ENCODE measurements at places on chromosomes 7 and 10.

- DNase-seq: no peak
These were observed 132.0 kb downstream of the NEBL start for GRCh38 chr10:20765066-20765465.

GRCh38 chr10:43806831-43807640, 158.4 kb upstream of the ZNF32 start:
- no peak for DNase-seq

DNA sequence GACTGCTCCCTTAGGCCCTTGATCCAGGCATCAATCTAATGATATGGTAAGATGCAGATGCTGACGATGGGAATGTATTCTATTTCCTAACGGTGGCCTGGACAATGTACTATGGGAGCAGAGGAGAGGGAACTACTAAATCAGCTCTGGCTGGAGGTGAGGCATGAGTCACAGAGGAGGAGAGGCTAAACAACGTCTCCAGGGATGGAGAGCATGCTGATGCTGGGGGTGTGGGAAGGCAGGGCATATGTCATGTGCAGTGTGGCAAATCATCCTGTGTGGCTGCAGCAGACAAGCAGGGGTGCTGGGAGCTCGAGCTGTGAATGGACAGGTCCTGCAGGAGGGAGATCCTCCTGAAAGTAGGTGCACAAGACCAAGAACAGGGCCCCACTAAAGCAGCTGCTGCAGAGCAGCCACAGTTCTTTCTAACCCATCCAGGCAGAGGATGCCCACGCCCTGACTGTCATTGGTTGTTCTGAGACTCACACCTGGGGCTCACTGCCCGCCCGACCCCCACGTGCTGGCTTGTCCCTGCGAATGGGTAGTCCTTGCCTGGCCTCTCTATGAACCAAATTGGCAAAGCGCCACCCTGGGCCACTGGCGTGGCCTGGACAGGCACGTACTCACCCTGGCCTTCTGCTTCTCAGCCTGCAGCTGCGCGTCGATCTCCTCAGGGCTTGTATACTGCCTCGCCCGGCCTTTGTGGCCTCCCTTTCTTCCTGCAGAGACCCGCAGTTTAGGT, 4.0 kb downstream of the PDAP1 start:
- DNase-seq: no peak

GRCh38 chr10:61398366-61399129, 54.6 kb downstream of the TMEM26 start:
- DNase-seq: no peak

DNA sequence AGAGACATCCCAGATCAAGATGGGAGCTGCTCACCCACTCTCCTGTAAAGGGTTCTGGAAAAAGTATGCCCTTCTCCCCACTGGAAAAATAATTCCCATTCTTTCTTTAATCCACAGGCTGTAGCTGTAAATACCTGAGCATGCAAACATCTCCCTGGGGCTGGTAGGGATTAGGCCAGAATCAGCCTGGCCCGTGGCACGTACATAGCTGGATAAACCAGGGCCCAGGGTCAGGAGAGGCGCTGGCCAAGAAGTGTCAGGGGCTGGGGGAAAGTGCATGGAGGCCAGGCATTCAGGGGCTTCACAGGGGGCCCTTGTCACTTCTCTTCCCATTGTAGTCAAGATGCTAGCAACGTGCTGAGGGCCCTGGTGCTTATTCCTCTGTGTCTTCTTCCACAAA, 30.7 kb upstream of the AQP1 start:
- no peak for DNase-seq

- DNase-seq: no peak
These were observed 8.4 kb downstream of the RHEB start for GRCh38 chr7:151511270-151511669.

- no peak for DNase-seq
These were observed 69.5 kb downstream of the STK17A start for GRCh38 chr7:43652364-43652763.

GRCh38 chr10:68560943-68561864, 1.1 kb downstream of the TET1 start:
- no peak for DNase-seq

- DNase-seq: no peak
These were observed 59.0 kb downstream of the CCDC6 start for GRCh38 chr10:59847326-59847725.

- no peak for DNase-seq
These were observed 164.6 kb upstream of the KCTD7 start for GRCh38 chr7:66464059-66464458.

DNA sequence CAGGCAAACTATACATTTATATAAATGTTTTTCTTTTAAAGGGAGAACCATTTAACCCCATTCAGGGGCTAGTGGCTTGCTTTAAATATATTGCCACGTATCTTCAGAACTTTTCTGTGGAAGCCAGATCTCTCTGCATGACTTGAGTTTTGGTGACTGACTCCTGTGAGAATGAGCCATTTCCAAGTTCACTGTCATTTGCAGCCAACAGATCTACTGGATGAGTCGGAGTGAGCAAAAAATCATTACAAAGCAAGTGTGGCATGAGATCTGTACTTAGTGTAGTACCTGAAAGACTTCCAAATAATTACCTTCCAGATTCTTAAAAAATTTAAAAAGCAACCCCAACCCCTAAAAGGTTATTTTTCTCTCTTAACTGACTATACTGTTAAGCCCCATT, 45.6 kb downstream of the PDSS1 start:
- DNase-seq: no peak

DNA sequence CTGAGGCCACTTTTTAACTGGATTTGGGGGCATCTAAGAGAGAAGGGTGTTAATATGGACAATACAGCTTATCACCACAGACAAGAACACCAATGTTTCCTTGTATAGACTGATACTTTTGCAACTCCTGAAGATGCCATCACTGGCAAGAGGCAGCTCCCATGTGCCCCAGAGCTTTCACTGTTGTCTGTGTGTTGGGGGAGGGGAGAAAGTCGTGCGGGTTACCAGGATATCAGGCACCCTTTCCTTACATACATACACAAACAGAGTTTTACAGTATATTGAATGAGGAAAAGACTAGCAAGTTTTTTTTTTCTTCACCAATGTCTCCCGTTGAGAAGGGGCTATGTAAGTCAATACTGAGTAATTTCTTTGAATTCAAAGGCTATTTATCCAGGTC, 4.1 kb upstream of the DLX6 start:
- no peak for DNase-seq

GRCh38 chr10:119703903-119704508, 21.8 kb upstream of the INPP5F start:
- no peak for DNase-seq

- peak; percentile 72 for DNase-seq
These were observed 12.3 kb downstream of the KCNIP2 start for GRCh38 chr10:101831169-101831811.

- no peak for DNase-seq
These were observed 347 bp downstream of the LBX1 start for GRCh38 chr10:101228966-101229265.

- no peak for DNase-seq
These were observed 311.6 kb downstream of the CCDC3 start for GRCh38 chr10:12689893-12690292.

GRCh38 chr7:27173511-27173955, 587 bp downstream of the HOXA10 start:
- peak; percentile 76 for DNase-seq

DNA sequence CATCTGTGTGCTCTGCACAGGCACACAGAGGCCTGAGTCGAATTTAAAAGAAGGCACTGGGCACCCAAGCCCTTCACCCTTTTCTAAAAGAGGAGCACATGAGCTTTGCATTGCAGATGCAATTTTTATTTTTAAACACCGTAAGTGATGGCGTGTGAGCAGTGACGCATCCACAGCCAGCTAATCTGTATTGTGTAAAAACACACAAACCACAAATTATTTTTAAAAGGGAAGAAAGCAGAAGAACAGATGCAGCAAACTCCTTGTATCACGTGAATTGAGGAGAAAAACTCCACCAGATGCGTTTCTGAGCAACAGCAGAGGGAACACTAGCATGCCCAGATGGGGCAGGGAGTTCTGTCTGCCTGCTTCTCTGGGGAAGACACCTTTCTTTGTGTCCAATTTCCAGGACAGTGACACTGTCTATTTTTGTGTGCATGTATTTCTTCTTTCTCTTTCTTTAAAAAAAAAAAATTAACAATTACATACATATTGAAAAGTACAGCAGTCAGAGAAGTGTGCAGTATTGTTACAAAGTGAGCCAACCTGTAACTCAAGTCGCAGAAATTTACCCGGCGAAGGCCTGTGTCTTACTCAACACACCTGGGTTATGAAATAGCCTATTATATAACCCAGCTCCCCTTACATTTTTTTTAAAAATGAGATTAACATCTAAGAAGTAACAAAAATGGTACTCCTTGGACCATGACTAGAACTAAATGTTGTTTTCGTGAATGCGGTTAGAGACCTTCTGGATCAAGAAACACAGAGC, 39.2 kb downstream of the EEPD1 start:
- no peak for DNase-seq

- no peak for DNase-seq
These were observed 14.2 kb downstream of the SLC29A3 start for GRCh38 chr10:71333129-71333887.

DNA sequence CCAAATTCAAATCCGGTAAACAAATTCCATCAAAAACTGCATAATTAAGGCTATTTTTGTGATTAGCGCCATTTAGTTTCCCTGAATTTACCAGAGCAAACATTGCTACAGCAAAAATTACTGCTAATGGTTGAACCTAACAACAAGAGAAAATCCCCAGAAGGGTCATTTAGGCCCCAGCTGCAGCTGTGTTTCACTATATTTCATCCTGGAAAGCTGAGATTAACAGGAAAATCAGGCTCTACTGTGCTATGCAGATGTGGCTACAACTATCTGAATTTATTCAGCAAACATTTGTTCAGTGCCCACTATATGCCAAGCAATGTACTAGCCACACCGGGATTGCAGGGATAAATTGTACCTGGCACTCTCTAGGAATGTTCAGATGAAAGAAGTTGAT, 104.0 kb downstream of the PON1 start:
- DNase-seq: no peak

DNA sequence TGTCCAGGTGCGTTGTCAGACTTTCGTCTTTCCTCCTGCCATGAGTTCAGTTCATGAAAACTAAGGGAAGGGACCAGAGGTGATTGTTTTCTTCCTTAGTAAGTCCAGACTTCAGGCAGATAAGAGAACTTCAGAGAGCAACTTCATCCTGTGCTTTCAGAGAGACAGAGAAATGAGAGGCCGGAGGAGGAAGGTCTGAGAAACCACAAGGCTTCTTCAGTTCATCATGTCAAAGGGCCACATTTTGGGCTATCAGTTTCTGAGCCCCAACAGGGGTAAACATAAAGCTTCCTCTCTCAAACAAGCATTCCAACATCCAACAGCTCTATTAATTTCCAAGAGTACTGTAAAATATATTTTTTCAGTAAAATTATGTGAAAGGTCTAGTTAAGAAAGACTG, 668.4 kb upstream of the NRP1 start:
- DNase-seq: no peak

DNA sequence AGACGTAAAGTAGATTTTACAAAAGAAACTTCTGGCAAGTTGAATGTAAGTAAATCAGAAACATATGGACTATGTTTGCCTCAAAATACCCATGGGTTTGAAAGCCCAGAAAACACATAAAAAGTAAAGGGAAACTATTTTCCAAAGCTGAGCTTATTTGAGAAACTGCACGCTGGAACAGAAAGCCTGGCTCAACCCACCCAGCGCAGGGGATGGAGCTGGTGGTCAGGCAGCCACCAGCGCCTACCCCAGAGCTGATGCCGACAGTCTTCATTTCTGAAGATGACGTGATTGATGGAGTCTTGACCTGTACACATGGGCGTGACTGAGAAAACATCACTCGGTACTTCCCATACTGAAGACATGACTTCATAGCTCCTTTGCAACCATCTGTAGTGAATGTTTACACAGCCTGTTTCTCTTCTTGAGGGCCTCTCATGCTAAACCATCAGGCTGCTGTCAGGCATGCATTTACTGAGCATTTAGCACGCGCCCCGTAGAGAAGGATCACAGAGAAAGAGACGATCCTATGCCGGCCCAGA, 232.6 kb upstream of the AUTS2 start:
- DNase-seq: no peak

GRCh38 chr7:79216236-79216635, 237.2 kb downstream of the MAGI2 start:
- DNase-seq: no peak

DNA sequence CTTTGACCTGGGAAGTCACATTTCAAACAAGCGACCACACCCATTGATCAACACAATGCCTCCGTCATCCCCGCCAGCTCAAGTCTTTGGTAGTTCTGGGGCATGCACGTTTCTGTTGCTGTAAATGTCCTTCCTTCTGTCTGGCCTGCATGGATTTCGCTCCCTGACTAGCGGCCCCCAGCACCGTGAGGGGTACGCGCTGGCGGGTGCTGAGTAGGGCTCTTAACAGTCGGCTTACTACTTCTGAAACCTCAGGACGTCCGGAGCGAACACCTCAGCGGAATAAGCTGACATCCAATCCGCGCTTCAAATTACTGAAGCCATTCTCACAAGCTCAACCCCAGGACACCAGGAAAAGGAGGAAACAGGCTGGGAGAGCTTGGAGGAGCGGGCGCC, 505 bp downstream of the NUDCD3 start:
- DNase-seq: no peak

GRCh38 chr10:3624367-3624766, 160.6 kb downstream of the KLF6 start:
- DNase-seq: no peak

- DNase-seq: no peak
These were observed 18.1 kb upstream of the ABCB5 start for GRCh38 chr7:20597339-20597738.

GRCh38 chr7:105776068-105776790, 100.2 kb downstream of the ATXN7L1 start:
- no peak for DNase-seq

GRCh38 chr7:112160130-112160770, 45.9 kb downstream of the DOCK4 start:
- DNase-seq: no peak
